ENCODE measurements at places on chromosomes 4 and X.

- no peak for DNase-seq
Measured at GRCh38 chr4:14334166-14334565, 668.1 kb upstream of the CPEB2 start.

- DNase-seq = no peak
Measured at GRCh38 chrX:40844471-40844870, 109.1 kb upstream of the MED14 start.

- no peak for DNase-seq
Measured at GRCh38 chrX:40579141-40579540, 1.6 kb upstream of the ATP6AP2 start.

- DNase-seq = peak; percentile 69
Measured at GRCh38 chr4:6546681-6547447, 28.1 kb upstream of the MAN2B2 start.

GRCh38 chr4:179605196-179605595 lies 2163.0 kb upstream of the AGA start:
- no peak for DNase-seq

DNA sequence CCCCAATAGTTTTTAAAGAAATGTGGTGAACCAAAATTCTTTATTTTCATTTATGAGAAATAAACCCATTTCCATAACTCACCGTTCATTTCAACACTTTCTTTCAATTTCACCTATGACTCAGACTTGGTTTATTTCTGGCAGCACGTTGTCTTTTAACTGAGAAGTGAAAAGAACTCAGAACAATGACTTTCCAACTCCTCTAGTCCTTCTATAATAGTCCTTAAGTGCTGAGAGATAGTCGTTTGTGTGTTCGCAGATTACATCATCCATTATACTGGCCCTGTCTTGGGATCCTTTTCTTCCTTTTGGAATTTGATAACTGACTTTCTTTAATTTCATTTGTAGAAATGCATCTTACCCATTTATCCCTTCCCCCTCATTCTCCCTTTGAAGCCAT lies 113.6 kb downstream of the GLUD2 start:
- no peak for DNase-seq

GRCh38 chr4:121168446-121169281 lies 4.5 kb upstream of the TNIP3 start:
- DNase-seq = no peak

DNA sequence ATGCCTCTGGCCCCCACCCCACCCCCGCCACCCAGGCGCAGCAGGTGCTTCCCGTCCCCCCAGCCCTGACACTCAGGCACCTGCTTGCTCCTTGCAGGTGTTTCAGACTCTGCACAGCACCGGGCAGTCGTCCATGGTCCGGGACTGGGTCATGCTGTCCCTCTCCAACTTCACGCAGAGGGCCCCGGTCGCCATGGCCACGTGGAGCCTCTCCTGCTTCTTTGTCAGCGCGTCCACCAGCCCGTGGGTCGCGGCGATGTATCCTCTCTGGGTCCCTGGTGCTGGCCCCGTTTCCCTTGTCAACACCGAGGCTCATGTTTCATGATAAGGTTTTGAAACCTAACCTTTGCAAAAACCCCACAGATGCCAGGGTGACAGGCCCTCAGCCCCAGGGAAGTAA lies 10.2 kb upstream of the MSANTD1 start:
- DNase-seq = no peak

- DNase-seq = no peak
Measured at GRCh38 chr4:120924931-120925330, 2.4 kb upstream of the PRDM5 start.

DNA sequence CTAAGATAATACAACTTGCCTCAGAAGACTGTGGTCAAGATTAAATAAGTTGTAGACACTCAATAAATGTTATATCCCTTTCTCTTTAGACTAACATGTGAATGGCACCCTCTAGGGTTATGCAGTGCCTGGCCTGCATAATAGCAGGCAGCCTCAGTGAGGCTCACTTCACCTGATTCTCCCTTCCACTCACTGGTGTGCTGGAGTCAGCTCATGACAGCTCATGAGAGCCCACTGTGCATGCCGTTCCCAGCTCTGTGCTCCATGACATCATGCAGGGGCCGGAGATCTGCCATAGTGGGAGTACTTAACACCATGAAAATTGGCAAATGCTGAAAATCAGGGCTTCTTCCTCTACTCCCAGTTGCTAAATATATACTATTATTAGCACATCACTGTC lies 64.5 kb downstream of the TEC start:
- no peak for DNase-seq

- peak; percentile 23 for DNase-seq
Measured at GRCh38 chr4:185504098-185505047, 30.9 kb downstream of the PDLIM3 start.

GRCh38 chr4:88897180-88897579 lies 159.8 kb downstream of the FAM13A start:
- no peak for DNase-seq

GRCh38 chrX:18855919-18856644 lies 127.8 kb downstream of the PHKA2 start:
- DNase-seq = no peak

GRCh38 chrX:154093965-154094364 lies 3.6 kb downstream of the MECP2 start:
- DNase-seq = no peak

DNA sequence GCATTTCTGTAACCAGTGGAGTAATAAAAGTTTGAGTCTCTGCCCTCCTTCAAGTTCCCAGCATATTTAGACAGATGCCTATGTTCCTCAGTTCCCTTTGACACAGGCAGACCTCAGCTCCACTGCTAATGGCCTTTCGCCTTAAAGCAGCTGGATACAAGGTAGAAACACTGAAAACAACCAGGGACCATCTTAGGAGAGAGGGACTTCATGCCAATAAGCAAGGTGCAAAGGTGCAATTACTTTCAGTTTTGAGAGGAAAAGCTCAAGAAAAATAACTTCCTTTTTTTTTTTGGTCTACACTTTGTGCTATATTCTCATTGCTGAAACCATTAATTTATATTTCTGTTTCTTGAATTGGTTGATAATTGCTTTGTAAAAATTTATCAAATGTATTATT lies 781.9 kb upstream of the GALNTL6 start:
- no peak for DNase-seq

GRCh38 chr4:25750874-25751273 lies 95.2 kb downstream of the SLC34A2 start:
- no peak for DNase-seq

DNA sequence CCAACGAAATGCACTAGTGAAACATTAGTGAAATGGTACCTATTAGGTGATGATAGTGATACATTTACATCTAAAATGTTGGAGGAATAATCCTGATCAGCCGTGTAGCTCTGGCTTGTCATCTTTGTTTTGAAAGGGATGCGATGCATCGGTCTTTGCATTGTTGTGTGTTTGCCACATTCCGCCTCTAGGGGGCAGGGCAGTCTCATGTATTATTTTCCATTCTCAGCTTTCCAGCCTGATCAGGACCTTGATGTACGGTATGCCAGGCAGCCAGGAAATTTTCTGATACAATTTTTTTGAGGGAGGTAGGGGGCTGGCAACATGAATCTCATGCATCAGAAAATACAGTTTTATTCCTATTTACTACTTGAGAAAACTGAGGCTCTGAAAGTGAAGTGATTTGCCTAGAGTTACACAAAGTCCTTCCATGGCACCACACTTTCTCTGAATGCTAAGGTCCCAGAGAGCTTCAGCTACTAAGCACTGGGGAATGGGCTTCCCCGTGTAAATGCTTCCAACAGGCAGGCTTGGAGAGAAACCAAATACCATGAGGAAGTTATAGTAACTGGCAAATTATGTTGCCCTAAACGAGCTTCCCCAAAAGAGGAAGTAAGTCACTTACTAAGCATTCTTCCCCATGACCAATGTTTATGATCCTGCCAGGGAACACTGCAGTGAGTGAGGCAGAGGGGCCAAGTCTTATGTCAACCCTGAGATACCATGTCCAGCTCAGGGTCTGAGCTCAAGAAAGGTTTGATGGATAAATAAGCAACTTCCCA lies 31.8 kb upstream of the IQSEC2 start:
- peak; percentile 59 for DNase-seq

GRCh38 chr4:152697284-152698088 lies 17.7 kb upstream of the TMEM154 start:
- no peak for DNase-seq

GRCh38 chrX:137549073-137549472 lies 16.9 kb upstream of the ZIC3 start:
- DNase-seq = no peak

- no peak for DNase-seq
Measured at GRCh38 chr4:176479767-176480166, 160.0 kb downstream of the SPCS3 start.

- DNase-seq = no peak
Measured at GRCh38 chr4:7717946-7718490, 221.6 kb downstream of the AFAP1 start.

GRCh38 chr4:40152637-40153036 lies 44.2 kb upstream of the RHOH start:
- no peak for DNase-seq

DNA sequence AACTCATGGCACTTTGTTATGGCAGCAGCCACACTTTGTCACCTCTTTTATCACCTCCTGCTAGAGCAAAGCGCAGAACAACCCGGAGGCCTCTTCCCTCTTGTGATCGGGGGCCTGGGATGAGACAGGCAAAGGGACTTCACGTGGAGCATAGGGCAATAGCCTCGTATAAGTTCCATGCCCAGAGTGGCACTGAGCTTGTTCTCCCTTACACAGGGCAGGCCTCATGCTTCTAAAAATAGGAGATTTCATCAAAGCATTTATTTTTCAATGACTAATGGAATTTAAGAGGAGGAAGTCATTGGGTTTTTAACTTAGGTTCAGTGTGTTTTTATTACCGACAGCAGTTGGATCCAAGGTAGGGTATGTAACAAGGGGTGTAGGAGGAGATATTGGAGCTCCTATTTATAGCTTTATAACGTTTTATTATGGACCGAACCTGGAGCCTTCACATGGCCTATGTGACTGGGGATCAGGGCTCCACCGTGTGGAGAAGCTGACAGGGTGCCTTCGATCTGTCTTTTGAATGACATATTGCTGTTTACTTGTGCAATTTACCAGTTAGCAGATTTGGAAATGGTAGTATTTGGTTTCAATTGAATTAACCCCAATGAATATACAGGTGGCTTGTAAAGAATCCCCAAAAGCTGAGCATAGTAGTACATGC lies 93.8 kb downstream of the SLC2A9 start:
- no peak for DNase-seq

- no peak for DNase-seq
Measured at GRCh38 chr4:71366766-71367165, 27.9 kb downstream of the SLC4A4 start.

DNA sequence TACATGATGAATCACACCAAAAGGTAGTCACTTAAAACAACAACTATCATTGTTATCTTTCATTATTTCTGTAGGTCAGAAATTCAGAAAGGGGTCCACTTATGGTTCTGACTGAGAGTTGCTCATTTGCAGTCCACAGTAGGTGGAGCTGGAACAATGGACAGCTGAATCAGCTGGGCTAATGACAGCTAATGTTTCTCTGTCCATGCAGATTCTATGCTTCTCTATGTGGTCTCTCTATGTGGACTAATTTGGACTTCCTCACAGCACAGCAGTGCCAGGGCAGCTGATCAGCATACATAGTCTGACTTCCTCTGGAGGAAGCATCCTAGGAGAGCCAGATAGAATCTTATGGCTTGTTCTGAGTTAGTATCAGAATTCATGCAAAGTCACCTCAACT lies 131.7 kb upstream of the INTU start:
- no peak for DNase-seq

GRCh38 chr4:82903737-82904136 lies 3.2 kb downstream of the THAP9 start:
- no peak for DNase-seq

DNA sequence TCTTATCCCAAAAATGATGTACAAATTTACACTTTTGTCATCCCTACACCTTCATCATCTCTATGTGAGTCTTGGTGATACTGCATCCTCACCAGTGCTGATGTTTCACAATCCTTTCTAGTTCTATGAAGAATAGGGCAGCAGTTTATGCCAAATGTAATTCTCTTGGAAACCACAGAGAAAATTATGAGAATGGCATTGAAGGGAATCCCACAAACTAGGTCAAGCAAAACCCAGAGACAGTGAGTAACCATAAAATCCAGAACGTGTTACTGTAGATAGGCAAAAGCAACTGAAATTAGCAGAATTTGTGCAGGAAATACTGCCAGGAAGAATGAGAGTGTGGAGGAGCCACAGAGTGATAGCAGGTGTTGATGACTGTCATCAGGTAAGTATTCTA lies 24.5 kb downstream of the IL15 start:
- DNase-seq = no peak

DNA sequence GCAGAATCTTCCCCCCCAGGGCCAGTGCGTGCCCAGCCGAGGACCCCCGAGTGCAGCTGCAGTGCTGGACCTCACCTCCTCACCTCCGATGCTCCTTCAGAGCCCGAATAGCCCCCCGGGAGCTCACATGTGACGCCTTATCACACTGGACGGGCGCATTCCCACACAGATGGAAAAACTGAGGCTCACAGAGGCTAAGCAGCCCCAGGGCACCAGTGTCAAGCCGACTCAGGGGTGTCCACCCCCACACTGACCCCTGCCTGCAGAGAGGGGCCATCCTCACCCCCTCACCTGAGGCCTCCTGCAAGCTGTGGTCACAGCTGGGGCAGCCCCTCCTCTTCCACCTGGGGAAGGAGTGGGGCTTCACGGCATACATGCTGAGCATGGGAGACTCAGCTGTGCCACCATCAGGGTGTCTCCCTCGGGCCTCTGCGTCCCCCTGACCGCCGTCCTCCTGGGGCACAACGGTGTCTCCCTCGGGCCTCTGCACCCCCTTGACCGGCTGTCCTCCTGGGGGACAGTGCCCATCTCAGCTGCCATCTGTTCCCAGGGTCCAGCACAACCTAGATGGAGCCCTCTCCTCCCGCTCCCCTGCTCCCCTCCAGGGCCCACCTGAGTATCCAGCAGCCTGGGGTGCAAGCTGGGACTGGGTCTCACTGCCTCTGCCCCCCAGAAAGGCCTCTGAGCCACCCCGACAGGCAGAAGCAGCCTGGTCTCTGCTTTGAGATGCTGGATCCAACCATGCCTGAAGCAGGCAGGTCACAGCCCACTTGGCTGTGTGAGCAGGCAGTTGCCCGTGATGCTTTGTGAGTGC lies 85.3 kb upstream of the NKX1-1 start:
- DNase-seq = no peak

GRCh38 chr4:148056879-148057278 lies 325.0 kb downstream of the ARHGAP10 start:
- no peak for DNase-seq

- no peak for DNase-seq
Measured at GRCh38 chr4:67558493-67558892, at the start of gene STAP1. Gene STAP1, plus strand, starts transcription at chr4:67558727. Its CDS starts 83 bp downstream, at chr4:67558810.

DNA sequence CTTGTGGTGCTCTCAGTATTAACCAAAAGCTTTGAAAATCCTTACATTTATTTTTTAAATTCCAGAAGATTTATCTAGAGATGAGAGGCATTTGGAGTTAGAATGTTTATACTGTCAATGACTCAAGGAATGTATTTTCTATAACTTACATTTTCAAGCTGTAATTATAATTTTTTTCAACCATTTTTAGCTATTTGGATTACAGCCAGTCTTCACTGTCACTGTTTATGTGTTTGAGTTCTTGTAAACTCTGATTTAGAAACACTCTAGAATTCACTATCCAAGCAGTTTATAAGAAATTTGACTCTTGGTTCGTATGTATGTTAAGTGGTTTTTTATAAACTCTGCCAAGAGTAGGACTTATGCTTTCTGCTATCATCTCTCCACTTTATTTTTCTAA lies 36.7 kb upstream of the GUCY1A1 start:
- DNase-seq = no peak

- no peak for DNase-seq
Measured at GRCh38 chrX:16566571-16566970, 83.4 kb upstream of the S100G start.

GRCh38 chr4:110074570-110074969 lies 123.8 kb downstream of the ELOVL6 start:
- DNase-seq = no peak

Data from HuH-7 (cell line).